ENCODE measurements at places on chromosomes 1 and 21. TPM values are rescaled to one million over a fixed set of nuclear protein-coding genes. Genes with fewer than 3 reads are reported as not detected.

GRCh38 chr1:168468822-168469221 is 75.0 kb downstream of the XCL2 start:
- no peak for DNase-seq

DNA sequence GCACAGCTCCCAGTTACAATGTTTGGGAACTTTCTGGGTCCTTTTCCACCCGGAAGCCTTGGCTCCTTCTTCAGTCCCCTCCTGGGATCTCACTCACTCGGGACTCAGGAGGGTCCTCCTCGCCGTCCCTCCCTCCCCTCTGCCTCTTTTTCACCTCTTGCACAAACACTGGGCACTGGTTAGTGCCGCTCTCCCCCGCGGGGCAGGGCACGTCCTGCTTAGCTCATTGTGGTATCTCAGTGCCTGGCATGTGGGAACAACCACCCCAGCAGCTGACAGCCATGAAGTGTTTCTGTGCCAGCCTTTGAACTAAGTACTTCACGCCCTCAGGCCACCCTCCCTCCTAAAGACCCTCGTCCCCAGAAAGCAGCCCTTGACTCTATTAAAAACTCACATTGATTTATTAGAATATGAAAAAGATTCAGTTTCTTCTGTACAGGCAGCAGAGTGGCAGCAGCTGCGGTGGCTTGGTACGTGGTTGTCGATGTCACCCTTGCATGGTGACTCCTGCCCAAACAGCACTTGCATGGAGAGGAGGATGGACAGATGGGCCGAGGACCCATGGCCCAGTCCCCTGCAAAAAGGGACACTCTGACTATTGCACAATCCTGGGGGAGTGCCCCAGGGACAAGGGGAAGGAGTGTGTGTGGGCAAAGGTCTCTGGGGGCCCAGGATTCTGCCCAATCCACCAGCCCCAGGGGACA is 56.3 kb downstream of the SLC9A1 start:
- DNase-seq, result no peak

Gene LCA5L
- 0.18 TPM for total RNA-seq

DNA sequence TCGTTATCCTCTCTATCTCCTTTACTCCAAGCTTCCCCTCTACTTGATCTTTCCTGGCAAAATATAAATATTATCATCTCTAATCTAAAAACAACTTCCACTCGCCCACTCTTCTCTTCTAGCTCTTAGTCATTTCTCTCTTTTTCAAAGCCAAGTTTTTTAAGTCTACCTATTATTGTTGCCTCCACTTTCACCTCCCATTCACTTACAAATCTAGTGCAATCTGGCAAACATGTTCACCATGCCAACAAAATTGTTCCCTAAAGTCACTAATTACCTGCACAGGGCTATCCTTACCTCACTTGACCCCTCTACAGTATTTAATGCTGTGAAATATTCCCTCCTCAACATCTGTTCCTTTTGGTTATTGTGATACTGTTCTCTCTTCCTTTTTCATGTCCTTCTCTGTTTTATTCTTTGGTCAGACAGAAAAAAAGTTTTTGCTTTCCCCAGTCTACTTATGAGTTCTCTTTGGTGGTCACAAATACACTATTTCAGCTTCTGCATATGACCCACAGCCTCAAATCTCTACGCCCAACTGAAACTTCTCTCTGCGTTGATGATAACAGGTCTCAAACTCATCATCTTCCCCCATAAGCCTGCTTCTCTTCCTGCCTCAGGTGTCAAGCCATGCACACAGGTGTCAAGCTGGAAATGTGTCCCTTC is 31.9 kb upstream of the RAP1A start:
- no peak for DNase-seq

GRCh38 chr1:65420590-65421350 is at the start of the genes LEPR and LEPROT:
LEPR (plus strand) TSS chr1:65420668; CDS start chr1:65565566, 144,898 bp downstream.
LEPROT (plus strand) TSS chr1:65420668; CDS start chr1:65420725, 57 bp downstream.
- DNase-seq, result peak; percentile 53

Measured in G401 (cell line).